Omental fat pad (tissue), 4 donors: ENCODE measurements at places on chromosomes 4 and X.

GRCh38 chr4:43242606-43243005 is 350.1 kb downstream of the GRXCR1 start:
- DNase-seq, result no peak

GRCh38 chrX:18360867-18361266 is 6.4 kb upstream of the SCML2 start:
- DNase-seq, result no peak

DNA sequence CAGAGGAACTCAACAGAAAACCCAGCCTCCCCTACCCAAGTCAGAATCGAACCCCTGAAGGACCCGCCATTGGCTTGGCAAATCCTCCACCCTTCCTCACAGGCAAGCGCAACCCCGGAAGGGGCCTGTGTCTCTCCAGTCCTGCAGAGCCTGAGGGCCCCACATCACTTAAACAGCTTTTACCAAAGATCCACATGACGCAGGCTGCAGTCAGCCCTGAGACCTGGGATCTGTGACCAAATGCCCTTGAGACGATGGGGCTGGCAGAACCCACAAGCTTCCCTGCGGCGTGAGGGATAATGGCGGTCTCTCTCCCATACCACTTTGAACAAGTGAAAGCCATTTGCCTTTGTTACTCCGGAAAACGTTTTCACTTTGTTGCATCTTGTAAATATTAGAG is 54.9 kb downstream of the ACOX3 start:
- DNase-seq, result no peak

GRCh38 chrX:79081895-79082512 is 62.5 kb upstream of the GPR174 start:
- no peak for DNase-seq

GRCh38 chr4:79201971-79202370 is 123.9 kb downstream of the NAA11 start:
- DNase-seq, result no peak

DNA sequence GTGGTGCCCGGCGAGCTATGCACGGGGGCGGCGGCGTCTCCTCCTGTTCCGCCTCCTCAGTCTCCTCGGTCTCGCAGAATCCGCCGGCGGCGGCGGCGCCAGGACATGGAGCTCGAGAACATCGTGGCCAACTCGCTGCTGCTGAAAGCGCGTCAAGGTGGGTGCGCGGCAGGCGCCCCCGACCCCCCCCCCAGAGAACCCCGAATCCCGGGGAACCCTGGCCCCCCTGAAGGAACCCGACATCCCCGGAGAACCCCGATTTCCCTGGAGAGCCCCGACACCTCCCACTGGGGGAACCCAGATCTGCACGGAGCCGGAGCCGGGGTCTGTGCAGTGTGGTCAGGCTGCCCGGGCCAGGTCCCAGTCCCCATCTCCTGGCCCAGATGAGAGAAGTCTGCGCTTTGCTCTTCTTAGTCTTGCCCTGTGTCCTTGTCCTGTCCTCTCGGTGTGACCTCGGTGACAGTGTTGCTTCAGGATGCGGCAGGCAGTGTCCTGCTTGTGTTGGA is 648 bp downstream of the GRK4 start:
- DNase-seq, result no peak

GRCh38 chr4:186762361-186762760 is 38.7 kb upstream of the FAT1 start:
- DNase-seq, result no peak

- DNase-seq, result no peak
Measured at GRCh38 chr4:26030260-26030667, 116.2 kb downstream of the SMIM20 start.

DNA sequence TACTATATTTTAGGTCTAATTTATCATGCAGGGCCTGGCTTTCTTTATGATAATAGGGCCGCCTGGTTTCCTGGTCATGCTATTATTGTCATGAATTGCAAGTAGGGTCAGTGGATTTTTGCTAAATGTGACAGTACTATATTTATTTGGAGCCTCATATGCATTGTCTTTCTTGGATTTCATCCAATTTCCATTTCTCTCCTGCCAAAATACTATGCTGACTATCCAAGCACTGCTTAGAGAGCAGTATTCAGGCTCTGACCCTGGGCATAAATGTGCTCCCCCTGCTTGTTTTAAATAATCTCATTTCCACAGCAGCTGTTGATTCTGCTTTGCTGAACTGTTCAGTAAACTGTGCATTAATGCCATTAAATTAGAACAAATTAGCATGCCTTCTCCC is 269.3 kb downstream of the GPM6A start:
- DNase-seq, result no peak

DNA sequence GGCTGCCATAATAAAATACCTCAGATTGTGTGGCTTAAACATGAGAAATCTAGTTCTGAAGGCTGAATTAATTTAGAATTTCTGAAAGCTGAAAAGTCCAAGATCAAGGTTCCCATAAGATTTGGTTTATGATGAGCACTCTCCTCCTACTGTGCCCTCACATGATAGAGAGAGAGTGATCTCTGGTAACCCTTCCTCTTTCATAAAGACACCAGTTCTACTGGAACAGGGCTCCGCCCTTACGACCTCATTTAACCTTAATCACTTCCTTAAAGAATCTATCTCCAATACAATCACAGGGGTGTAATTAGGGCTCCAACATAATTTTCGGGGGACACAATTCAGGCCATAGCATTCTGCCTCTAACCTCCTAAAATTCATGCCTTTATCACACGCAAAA is 194.0 kb upstream of the MAB21L2 start:
- DNase-seq, result no peak

DNA sequence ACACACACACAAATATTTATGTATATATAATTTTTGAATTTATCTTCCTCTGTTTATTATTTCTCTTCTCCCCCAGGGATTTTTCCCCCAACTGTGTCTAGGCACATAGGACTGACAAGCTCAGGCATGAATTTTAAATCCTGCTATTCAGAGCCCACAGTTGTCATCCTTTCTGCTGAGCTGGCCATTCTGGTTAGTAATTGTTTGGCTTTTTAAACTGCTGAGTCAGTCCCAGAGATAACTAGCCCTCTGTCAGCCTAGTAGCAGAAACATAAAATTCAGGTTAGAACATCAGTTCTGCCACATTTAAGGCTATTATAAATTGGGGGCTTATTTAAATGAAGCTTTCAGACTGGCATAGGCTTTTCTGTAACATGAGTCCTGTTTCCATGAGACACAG is 151.7 kb upstream of the MAOA start:
- no peak for DNase-seq

- no peak for DNase-seq
Measured at GRCh38 chr4:181582595-181582994, 660.6 kb upstream of the TENM3 start.

GRCh38 chr4:44342800-44343199 is 105.8 kb downstream of the KCTD8 start:
- DNase-seq, result no peak

DNA sequence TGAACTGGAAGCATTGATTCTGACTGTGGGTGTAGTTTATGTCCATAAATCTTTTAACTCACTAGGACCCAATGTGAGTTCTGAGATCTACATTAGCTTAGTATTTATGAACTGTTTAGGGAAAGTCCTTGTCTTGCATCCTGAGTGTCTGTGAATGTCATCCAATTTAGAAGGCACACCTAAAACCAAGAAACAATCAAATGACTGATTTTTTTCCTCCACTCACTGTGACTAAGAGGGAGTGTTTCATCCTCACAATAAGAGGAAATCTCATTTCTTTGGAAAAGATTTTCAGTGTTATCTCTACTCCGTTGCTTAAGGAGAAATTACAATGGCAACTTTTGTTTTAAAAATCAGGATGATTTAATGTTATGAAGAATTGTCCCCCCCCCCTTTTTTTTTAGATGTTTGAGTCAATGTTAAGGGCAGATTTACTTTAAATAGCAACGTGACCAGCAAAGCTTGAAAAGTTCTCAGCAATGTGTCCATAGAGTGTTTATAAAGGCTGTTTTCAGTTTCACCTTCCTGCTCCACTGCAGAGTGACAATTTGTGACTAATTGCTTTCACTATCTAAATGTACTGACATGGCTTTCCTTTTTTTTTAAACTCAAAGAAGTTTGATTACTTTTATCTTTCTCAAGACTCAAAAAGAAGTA is 173.0 kb downstream of the SPCS3 start:
- DNase-seq, result no peak

DNA sequence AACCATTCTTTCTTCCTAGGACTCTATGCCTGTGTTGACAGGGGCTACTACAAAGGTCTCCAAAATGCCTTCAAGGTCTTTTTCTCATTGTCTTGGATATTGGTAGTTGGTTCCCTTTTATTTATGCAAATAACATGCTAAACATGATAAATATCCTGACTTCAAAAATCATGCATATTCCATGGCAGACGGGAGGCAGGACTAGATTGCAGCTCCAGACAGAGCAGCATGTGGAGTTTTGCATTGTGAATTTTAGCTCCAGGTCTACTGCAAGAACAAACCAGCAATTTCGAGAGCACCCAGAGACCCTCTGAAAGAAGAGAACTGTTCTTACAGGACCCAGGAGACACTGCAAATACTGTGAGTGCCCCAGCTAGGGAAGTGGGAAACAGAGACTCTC is 254.9 kb downstream of the RCHY1 start:
- DNase-seq, result no peak

GRCh38 chrX:54921427-54922021 is 900 bp downstream of the TRO start:
- no peak for DNase-seq

GRCh38 chrX:111264385-111264784 is 5.9 kb downstream of the CAPN6 start:
- no peak for DNase-seq

GRCh38 chr4:47071901-47072341 is 40.6 kb downstream of the GABRB1 start:
- no peak for DNase-seq

DNA sequence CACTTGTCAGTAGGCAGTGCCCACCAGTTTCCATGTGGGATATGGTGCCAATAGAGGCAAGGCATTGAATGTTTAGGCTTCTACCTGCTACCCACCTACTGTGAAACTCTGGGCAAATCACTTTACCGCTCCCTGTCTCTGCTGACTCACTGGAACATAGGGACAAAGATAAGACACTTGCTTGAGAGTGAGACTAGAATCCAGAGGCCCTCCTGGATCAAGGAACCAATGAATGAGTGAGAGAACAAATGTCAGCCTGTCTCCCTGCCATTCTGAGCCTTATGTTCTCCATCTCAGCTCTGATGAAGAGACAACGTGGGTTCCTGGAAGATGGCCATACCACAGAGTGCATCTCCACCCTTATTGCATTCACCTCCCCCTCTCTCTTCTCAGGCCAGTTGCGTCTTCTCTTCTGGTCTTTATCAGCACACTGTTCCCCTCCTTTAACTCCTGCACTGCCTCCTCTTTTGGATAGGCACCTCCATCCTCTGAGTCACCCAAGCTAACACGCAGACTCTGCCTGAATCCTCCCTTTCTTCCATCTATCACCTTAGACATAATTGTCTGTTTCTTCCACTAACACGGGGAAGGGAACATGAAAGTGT is 15.4 kb upstream of the PRRG3 start:
- no peak for DNase-seq

- DNase-seq, result no peak
Measured at GRCh38 chrX:136200466-136200865, 50.7 kb downstream of the MAP7D3 start.

DNA sequence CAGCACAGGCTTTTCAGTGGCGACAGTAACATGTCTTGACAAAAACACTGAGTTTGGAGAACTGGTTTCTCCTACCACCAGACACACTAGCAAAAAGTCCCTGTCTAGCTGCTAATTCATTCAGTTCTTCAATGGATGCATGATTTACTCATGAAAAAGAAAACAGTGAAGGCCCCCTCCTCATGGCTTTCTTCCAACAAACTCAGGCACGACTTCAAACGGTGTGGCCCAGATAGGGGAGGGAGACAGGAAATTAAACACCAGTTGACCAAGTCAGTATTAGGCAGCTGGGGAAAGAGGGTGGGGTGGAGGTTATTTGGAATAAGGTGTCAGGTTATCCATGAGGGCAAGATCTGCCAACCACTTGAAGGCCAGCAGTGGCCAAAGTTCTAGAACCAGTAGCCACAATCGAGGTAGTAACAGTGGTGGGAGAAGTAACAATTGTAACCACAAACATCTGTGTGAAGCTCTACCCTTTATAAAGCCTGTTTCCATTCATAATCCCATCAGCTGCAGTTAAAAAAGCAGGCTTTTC is 60.2 kb downstream of the SEPSECS start:
- no peak for DNase-seq

DNA sequence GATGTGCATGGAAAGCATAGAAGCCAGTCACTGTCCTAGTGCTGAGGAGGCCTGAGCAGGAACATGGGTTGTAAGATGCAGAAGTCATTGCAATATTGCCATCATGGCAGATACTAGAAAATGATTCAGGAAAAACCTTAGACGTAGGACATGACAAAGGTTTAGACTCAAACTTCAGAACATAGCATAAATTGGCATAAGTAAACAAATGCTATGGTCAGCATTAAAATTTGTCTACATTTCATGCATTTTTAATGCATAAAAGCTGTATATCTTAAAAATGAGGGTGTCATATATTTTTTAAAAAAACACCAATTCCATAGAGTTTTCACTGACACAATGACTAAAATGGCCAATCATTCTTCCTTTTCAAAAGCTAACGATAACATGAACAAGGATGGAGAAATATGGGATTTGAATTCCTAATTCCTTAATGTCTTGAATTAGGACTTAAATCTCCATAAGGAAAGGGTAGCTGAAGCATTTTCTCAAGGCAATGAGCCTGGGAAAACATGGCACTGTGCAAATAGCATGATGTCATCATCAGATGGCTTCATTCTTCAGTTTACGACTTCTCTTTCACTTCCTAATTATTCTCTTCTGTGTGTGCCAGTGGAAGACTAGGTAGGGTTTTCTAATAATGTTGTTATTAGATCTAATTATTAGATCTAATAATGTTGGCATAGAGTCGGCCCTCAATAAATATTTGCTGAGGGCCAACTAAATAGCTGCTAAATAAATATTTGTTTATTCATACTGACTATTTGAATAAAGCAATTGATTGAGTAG is 125.1 kb upstream of the FRG1 start:
- no peak for DNase-seq

- DNase-seq, result no peak
Measured at GRCh38 chr4:60884587-60884986, 315.5 kb upstream of the ADGRL3 start.

- DNase-seq, result no peak
Measured at GRCh38 chr4:102477657-102478056, 23.5 kb upstream of the NFKB1 start.

DNA sequence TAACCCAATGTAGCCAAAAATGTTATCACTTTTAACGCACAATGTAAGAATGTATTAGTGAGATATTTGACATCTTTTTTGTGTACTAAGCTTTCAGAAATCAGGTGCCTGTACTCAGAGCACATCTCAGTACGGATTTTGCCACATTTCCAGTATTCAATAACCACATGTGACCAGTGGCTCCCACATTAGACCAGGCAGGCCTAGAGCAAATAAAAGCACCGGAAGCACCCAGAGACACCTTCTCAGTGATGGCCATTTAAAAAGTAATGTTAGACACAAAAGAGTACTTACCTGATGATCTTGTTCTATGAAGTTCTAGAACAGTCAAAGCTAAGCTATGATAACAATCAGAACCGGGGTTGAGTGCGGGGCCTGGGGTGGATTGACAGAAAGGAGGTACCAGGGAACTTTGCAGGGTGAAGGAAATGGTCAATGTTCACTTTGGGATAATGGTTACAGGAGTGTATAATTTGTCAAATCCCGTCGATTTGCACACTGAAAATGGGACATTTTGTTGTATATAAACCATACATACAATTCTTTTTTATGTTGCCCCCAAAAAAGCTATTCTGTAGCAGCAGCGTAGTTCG is 1.2 kb downstream of the CTPS2 start:
- DNase-seq, result no peak
